ENCODE measurements at places on chromosomes 2 and 18.

DNA sequence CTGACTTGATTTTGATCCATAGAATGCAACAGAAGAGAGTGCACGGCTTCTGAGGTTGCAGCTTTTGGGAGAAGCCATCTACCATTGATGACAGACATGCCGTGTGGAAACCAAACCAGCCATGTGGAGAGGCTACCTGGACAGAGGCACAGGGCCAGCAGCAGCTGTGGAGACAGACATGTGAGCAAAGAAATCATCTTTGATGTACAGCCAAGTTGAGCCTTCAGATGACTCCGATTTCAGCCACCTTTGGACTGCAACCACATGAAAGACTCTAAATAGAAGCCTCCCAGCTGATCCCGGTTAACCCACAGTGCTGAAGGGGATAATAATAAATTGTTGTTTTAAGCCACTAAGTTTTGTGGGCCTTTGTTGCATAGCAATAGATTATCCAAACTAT is 54.2 kb downstream of the TSN start:
- peak; percentile 43 for DNase-seq

GRCh38 chr2:217010173-217010572 is 150.3 kb upstream of the TNP1 start:
- no peak for DNase-seq

DNA sequence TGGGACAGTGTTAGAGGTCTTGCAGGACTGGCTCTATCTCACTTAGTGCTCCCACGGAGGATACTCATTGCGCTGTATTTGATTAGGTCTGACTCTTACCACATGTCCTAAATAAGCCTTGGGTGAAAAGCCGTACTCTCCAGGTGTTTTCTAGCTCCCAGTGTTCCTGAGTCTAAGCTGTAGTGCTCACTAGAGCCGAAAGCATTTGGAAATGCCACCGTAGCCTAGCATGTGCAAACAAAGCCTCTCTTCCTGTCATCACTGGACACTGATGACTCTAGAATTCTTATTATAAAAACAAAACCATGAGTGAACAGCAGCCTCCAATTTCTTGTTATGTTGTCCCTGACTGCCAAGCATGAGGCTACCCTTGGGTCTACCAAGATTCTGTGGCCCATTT is 206.2 kb downstream of the TPGS2 start:
- no peak for DNase-seq

DNA sequence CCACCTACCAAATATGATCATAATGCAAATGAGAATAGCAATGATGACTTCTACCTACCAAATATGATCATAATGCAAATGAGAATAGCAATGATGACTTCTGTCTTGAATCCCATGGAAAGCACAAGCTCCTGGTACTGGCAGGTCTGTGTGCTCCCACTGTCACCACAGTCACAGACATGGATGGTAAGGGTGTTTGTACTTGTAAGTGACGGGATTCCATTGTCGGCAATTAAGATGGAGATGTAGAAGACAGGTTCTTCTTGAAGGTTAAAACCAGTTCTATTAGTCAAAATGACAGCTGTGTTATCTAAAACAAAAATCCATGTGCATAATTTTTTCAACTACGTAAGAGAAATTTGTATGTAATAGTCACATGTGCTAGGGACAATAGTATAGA is 95.0 kb downstream of the CDH19 start:
- no peak for DNase-seq

DNA sequence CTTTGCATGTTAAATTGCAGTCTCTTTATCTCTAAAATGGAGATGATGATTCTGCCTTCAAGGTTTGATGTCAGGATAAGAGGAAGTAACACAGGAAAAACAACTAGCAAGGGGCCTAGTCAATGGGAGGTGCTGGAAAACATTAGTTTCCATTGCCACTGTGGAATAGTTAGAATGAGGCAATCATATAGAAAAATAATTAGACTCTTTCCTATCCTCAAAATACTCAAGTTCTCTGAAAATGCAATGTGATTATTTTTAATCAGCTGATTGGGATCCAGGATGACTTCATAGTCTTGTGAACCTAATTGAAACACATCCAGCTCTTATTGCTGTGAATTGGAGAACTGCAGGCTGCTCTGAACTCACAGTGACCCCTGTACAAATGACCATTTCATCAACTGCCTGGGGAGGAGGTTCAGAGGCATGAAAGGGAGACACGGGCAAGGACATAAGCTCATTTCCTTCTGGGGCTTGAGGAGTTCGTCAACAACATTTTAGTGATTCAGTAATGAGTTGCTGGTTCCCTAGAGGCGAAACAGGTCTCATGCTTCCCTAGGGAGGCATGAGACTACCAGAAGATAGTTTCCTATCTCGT is 422.5 kb downstream of the LPIN1 start:
- DNase-seq = no peak

DNA sequence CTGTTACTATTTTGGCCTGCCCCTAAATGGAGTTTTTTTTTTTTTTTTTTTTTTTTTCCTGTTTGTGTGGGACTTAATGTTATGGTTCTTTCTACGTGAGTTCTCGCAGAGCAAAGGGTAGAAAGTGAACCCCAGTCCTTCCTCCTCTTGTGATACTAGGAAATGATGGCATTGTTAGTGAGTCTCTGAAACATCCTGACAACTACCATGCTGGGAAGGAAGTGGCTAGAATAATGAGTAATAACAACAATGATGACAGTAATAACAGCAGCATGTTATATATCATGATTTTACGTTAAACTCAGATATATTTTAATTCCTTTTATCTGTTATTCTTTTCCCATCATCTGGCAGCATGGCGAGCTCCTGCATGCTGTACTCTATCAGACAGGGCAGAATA is 216.2 kb upstream of the LINC00305 start:
- DNase-seq = no peak

- DNase-seq = no peak
These were observed 163.1 kb downstream of the CCDC178 start for GRCh38 chr18:33277431-33277830.

- no peak for DNase-seq
These were observed 7.0 kb downstream of the INPP1 start for GRCh38 chr2:190350371-190350770.

- no peak for DNase-seq
These were observed 86.1 kb upstream of the BCL2L11 start for GRCh38 chr2:111034606-111035005.

- DNase-seq = no peak
These were observed 43.6 kb upstream of the PXDN start for GRCh38 chr2:1787755-1788477.

DNA sequence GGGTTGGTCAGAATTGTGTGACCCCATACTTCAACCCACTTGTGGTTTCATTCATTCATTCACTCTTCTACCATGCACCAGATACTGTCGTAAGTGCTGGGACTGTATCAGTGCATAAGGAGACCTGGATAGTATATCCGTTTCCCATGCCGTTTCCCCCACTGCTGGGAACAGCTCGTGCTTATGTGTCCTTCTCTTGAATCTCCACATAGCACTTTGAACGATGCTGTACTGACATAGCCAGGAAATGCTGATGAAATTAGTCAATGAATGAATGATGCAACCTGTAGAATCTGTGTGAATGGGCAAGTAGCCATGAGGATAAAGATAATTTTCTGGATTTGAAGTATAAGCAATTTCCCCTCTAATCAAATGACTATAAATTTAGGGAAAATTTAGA is 276.1 kb downstream of the BCL2 start:
- DNase-seq = no peak

- DNase-seq = no peak
These were observed 106.5 kb upstream of the HS6ST1 start for GRCh38 chr2:128425216-128425615.

DNA sequence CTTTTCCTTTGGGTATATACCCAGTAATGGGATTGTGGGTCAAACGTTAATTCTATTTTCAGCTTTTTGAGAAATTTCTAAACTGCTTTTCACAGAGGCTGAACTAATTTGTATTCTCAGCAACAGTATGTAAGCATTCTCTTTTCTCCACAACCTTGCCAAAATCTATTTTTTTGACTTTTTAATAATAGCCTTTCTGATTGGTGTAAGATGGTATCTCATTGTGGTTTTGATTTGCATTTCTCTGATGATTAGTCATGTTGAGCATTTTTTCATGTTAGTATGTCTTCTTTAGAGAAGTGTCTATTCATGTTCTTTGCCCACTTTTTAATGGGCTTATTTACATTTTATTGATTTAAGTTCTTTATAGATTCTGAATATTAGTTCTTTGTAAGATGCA is 145.5 kb downstream of the TRABD2A start:
- DNase-seq = no peak

DNA sequence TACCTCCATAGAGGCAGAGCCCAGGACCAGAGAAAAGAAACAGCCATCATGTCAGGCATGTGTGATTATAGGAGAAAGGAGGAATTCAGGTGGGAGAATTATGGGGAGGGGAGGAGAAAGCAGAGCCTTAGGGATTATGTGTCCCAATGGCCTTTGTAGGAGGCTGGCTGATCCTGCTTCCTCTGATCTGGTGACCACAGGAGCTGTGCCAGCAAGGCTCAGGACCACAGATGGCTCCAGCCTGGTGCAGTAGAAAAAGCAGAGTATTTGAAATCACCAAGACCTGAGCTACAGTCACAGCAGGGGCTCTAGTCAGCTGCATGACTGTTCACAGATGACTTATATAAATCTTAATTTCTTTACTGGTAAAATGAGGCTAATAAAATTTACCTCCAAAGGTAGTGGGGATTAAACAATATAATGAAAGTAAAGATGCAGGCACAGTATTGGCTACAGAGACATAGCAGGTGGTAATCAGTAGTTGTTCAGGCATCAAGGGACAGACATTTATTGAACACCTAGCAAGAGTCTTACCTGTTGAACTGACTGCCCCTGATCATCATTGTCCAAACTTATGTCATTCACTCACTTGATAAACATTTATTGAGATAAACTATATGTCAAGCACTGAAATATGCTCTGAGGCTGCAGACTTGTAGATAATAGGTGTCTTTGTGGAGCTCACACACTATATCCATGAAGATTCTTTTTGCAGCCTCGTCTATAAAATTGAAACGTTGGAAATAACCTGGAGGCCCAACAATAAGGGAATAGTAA is 121.3 kb downstream of the MYCN start:
- no peak for DNase-seq

DNA sequence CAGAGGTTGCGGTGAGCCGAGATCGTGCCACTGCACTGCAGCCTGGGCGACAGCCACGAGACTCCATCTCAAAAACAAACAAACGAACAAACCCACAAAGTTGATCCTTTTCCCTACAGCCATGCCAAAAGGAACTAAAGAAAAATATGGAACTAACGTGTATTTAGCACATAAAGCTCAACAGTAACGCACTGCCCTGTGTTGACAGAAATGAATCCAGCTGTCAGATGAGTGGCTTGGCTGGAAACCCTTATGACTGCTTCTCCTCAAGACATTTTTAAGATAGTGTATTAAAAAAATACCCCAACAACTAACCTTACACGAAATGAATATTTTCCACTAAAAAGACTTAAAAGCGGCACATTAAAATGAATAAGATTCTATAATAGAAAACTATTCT is 62.9 kb upstream of the TUBA3E start:
- no peak for DNase-seq

GRCh38 chr2:240567137-240567871 is 980 bp upstream of the RNPEPL1 start:
- no peak for DNase-seq

- no peak for DNase-seq
These were observed 146.6 kb downstream of the PIEZO2 start for GRCh38 chr18:11002796-11003195.

DNA sequence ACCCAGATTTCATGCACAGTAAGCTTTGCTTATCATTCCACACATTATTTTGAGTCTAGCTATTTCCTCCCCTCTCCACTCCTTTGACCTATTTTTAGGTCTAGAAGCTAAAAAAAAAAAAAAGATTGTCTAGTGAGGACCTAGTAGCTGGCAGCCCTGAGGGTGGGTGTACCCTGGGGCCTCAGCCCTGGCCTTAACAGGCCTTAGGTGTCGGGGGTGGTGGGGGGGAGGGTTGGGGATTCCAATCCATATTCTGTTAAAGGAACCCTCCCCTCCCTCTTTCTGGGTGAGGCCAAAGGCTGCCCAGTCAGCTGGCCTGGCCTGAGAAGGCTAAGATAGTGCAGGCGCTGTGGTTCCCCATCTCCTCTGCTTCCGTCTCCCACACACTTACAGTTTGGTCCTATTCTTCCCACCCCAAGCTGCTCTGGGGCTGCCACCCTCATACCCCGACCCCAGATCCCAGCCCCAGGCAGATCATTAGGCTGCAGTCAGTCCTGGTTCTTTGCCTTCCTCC is 65.5 kb upstream of the HK2 start:
- DNase-seq = no peak

GRCh38 chr2:6073191-6074088 is 381.3 kb downstream of the SOX11 start:
- DNase-seq = peak; percentile 44

GRCh38 chr2:216724190-216724589 is 28.8 kb upstream of the IGFBP5 start:
- DNase-seq = no peak

- DNase-seq = no peak
These were observed 156.5 kb downstream of the CDH7 start for GRCh38 chr18:65907281-65907680.

DNA sequence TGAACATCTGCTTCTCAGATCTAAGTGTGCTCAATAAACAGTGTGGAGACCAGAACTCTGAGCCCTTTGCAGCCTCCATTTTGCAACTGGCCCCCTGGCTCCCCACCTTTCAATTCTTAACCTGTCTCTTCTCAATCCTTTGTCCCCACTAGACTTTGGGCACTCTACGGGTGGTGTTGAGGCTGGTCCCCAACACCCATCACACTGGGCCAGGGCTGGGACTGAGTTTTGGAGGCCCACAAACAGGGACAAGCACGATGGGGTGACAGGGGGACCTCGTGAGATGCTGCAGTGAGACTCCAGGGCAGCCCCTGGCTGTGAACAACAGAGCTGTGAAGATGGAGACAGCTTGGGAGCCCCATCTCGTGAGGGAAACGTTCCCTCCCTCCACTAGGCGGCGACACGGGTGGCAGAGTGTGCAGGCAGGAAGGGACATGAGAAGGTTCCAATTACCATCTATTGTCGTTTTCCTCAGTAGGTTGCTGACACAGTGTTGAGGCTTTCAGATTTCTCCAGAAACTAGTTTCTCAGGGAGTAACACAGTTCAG is 1.2 kb downstream of the ANKMY1 start:
- peak; percentile 69 for DNase-seq

DNA sequence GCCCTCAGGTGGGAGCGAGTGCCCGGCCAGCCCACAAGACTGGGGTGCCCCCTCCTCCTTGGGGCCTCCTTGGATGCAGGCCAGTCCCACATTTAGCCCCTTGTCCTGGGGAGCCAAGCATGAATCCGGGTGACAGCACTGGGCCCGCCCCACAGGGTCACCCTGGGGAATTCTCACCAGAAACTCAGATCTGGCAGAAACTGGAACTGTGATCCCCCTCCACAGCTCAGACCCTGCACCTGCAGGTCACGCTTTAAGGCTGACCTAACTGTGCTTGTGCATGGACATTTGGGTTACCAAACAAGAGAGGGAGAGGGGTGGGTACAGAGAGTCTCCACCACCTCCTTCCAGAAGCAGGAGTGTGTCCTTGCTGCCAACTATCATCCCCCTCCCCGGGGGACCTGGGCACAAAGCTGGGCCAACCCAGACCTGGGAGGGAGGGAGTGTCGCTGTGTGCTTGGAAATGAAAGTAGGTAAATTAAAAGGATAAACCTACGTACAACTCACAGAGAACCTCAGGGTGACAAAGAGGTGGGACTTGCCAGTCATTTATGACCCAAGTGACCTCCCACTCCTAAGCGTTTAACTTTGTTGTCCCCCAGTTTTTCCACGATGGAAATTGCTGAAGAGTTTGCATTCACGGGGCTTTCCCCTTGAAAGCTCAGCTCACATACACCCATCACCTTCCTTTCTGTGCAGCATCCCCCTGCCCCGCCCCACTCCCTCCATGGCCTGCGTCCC is 9.1 kb downstream of the ITM2C start:
- DNase-seq = no peak

Data from urothelium cell line (cell line).